Activated CD8-positive, alpha-beta memory T cell treated with anti-CD3 and anti-CD28 coated beads for 48 hours (primary cell): ENCODE measurements at places on chromosomes 5 and 9.

GRCh38 chr5:148922606-148923005, 96.2 kb downstream of the ADRB2 start:
- no peak for DNase-seq

DNA sequence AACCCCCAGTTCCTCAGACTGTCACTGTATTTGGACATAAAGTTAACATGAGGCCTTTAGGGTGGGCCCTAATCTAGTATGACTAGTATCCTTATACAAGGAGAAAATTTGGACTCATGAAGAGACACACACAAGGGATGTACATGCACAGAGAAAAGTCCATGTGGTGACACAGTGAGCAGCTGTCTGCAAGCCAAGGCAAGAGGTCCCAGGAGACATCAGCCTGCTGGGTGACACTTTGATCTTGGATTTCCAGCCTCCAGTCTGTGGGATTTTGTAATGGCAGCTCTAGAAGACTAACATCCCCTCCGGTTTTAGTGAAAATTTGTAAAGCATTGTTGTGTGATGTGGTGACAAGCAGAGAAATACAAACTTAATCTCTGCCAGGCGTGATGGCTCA, 66.1 kb downstream of the RAI14 start:
- DNase-seq = no peak

GRCh38 chr9:94768766-94769165, 42.3 kb downstream of the AOPEP start:
- no peak for DNase-seq

- DNase-seq = no peak
These were observed 5.7 kb upstream of the BRD3 start for GRCh38 chr9:134073500-134073899.

GRCh38 chr5:14236757-14237156, 93.6 kb downstream of the TRIO start:
- no peak for DNase-seq

GRCh38 chr9:88342246-88342645, 46.0 kb upstream of the SPIN1 start:
- DNase-seq = no peak

DNA sequence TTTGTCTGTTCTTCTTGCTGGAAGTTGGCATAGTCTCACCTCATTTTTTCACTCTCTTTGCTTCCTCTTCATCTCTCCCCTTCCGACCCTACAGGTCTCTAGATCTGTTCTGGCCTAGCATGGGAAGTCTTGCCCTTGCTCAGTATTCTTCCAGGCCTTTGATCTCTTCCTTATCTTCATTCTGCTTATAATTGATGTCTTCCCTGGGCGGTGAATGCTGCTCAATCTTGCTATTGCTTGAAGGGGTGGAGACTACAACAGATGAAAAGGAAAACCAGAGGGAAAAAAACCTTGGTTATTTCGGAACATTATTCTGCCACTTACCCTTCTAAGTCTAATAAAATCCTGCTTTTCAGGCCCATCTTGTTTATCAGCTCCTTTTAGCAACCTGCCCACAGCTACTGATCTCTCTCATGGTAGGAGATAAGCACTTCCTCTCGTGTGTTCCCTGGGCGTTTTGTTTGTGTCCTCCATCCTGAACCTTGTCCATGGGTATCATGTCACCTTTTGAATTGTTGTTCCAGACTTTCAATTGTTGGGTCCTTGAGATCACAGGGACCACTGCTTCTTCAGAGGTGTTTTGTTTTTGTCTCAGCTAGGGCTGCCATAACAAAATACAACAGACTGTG, 375.6 kb downstream of the ADGRV1 start:
- no peak for DNase-seq

GRCh38 chr5:1520791-1521453, 2.8 kb downstream of the LPCAT1 start:
- no peak for DNase-seq

DNA sequence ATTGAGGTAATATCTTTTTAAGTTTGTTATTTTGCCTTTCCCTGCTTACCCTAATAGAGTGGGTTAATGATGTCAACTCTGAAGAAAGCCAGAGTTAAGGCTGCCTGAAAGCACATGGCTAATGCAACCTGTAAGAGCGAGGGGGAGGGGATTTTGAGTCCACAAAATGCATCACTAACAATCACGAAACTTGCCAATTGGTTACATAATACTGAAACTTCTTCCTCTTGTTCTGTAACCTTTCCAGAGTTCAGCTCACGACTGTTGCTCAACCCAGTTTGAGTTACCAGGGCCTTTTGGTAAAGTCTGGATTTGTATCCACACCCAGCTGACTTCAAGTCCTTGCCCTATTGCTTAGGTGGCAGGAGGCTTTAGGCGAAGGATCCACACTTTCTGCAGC, 308.8 kb downstream of the EFNA5 start:
- no peak for DNase-seq

- DNase-seq = no peak
These were observed 33.9 kb upstream of the AOPEP start for GRCh38 chr9:94692601-94693000.

- DNase-seq = no peak
These were observed 9.2 kb downstream of the INSYN2B start for GRCh38 chr5:169970911-169971765.

GRCh38 chr5:138542180-138542955, 668 bp downstream of the ETF1 start:
- DNase-seq = no peak

DNA sequence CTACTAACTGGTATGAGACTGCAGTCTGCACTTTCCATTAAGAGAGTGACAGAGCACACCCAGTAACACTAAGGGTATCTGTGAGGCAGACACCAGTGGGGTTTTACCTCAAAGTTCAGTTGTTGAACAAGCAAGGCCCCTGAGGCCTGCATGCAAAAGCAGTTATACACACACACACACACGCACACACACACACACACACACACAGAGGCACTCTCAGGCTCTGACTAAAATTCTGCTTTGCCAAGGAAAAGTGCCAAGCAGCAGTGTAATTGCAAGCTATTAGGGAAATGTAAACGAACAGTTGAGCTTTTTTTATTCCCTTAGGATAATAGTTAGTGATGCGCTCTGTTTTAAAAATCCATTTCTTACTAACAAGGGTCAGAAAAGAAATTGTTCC, 377.1 kb downstream of the SPOCK1 start:
- DNase-seq = no peak

- DNase-seq = no peak
These were observed 178.9 kb downstream of the NIPBL start for GRCh38 chr5:37055383-37055990.

GRCh38 chr5:54113060-54113459, 197.3 kb downstream of the ARL15 start:
- no peak for DNase-seq

- DNase-seq = no peak
These were observed 19.3 kb downstream of the PAEP start for GRCh38 chr9:135580664-135581380.

- DNase-seq = peak; percentile 42
These were observed 19.7 kb downstream of the CAMSAP1 start for GRCh38 chr9:135887585-135888050.

- DNase-seq = no peak
These were observed 12.6 kb upstream of the MUSK start for GRCh38 chr9:110655754-110656641.

- no peak for DNase-seq
These were observed 325.8 kb downstream of the TMEM38B start for GRCh38 chr9:106020186-106020585.

DNA sequence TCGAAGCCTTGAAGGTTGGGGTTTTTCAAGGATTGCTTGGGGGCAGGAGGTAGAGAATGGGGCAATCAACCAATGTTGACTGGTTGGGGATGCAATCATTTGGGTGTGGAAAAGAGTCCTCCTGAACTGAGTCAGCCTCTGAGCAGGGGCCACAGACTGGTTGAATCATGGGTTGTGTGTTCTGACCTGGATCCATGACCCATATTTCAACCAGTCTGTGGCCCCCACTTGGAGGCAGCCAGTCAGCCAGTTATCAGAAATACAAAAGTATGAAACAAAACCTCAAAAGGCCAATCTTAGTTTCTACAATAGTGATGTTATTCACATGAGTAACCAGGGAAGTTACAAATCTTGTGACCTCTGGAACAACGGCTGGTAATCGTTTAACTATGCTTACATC, 81.4 kb upstream of the RANBP6 start:
- DNase-seq = no peak

DNA sequence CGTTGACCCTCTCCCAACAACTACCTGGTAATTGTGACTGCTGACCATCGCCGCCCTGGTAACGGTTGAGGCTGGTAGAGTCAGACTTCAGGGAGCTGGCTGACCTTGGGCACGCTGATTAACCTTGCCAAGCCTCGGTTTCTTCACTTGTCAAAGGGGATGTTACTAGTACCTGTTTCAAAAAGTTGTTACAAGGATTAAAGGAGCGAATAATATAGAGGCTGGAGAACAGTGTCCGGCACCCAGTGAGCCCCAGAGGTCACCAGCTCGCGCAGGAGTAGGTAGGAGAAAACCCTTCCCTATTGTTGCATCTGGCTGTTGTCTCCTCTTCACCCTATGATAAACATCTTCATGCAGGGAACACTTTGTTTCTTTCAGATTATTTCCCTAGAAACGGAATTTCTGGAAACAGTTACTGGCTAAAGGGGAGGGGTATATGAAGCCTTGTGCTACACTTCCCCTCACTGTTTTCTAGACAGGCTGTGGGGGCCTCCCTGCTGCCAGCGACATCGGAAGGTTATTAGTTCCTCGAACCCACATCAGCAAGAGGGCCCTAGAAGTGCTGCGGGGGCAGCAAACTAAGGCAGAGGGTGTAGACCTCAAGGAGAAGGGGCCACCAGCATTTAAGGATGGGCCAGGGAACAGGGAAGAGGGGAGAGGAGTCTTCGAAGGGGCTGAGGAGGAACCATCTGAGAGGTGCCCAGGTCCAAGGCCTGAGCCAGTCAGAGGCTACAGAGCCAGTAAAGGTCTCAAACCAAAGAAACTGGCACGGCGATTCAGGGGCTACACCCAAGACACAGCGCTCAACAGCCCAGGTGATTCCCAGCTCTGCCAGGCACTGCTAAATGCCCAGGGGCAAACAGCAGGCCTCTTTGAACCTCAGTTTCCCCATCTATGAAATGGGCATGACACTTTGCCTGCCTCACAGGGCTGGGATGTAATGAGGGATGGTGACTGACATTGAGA, 37.6 kb downstream of the HRH2 start:
- DNase-seq = no peak

DNA sequence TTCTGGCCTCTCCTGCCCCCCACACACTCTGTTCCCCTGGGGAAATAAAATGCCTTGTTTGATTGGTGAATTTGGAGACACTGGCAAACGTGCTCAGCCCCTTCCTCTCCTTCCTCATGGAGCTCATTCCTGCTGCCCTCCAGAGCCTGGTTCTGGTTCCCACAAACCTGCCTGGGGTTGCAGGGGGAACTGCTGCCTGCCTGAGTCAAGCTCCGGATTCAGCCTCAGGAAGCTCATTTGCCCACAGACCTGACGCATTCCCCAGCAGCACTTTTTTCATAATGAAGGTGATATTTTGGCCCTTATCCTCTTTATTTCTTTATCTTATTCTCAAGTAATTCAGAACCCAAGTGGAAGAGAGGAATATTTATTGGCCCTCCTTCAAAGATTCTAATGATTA, 140.5 kb downstream of the TTLL11 start:
- DNase-seq = no peak

GRCh38 chr5:61332358-61332749, 296 bp downstream of the ZSWIM6 start:
- DNase-seq = no peak

DNA sequence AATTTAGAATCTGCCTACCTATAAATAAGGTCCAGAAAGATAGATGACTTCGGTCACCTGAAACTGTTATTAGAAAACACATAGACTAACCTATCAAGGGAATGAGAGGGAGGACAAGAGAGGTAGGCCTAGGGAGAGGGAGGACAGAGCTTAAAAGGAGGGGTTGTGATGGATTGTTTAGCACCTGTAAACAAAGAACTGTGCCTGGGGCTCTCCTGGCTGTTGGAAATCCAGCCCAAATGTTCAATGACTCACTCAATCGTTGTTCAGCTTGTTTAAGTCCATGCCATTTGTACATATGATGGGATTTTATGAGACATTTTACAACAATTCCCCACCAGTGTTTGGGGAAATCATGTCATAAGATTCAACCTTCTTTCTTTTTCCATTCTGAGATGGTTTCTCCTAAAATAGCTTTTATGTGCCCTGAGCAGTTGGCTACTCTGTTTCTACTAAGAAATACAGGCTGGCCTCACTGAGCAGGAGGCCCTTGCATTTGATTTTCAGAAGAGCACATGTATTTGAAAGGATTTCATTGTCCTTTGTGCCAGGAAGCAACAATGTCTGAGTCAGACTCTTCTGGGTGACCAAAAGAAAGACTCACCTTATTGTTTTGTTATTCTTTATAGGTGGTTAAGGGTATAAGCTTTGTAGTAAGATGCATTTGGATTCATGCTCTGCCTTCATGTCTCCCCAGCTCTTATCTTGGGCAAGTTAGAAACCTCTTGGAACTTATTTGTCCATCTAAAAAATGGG, 48.2 kb upstream of the GPR151 start:
- no peak for DNase-seq

DNA sequence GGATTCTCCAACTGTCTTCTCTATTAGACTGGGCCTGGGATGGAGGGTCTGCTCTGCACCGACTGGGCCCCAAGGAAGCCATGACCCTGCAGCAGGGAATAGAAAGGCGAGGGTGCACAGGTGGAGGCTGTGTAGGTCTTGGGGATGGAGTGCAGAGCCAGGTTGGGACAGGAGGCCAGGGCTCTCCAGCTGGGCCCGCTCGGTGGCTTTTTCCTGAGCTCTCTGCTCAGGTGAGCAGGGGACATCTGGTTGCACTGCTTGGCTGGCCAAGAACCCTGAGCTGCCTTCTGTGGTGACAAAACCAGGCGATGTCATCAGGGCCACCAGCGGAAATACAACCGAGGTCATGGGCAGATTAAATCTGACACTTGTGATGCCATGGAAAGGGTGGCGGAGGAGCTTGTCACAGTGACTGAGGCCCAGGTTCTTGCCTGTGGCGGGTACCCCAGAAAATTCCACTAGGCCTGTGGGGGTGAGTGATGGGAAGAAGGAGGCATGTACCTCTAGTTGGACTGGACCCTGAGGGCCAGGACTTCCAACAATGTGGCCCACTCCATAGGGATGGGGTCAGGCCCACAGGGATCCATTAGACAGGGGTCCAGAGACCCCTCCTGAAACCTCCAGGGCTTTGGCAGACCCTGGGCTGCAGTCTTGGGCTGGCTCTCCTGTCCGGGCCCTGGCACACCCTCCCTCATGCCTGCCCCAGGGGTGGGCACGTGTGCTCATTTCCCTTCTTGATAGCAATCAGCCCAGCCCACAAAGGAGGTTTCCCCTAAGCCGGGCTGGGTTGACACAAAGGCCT, 4.4 kb upstream of the IL3 start:
- no peak for DNase-seq

GRCh38 chr5:68333649-68334552, 118.3 kb downstream of the PIK3R1 start:
- no peak for DNase-seq

GRCh38 chr9:112711050-112711689, 6.7 kb downstream of the INIP start:
- no peak for DNase-seq

DNA sequence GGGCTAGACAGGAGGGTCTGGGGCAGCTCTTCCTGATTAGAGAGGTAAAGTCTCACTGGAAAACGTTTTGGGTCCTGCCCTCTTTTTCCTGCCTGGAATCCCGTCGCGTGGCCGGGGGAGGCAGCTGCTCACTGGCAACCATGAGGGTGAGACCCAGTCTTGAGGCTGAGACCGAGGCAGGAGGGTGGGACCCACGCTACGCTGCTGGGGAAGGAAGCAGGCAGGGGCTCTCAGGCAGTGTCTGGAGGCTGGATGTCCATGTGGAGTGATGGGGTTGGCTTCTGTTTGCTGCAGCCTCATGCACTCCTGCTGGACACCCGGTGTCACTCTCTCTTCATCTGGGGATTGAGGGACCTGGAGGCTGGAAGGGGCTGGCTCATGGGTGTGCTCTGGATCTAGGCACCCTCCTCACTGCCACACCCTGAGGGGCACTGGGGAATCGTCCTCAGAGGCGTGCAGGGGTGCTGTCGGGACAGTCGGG, 11.3 kb upstream of the SLC2A6 start:
- DNase-seq = no peak
